M059J (cell line): ENCODE measurements at places on chromosomes 7 and 10. TPM values are rescaled to one million over a fixed set of nuclear protein-coding genes. Genes with fewer than 3 reads are reported as not detected.

DNA sequence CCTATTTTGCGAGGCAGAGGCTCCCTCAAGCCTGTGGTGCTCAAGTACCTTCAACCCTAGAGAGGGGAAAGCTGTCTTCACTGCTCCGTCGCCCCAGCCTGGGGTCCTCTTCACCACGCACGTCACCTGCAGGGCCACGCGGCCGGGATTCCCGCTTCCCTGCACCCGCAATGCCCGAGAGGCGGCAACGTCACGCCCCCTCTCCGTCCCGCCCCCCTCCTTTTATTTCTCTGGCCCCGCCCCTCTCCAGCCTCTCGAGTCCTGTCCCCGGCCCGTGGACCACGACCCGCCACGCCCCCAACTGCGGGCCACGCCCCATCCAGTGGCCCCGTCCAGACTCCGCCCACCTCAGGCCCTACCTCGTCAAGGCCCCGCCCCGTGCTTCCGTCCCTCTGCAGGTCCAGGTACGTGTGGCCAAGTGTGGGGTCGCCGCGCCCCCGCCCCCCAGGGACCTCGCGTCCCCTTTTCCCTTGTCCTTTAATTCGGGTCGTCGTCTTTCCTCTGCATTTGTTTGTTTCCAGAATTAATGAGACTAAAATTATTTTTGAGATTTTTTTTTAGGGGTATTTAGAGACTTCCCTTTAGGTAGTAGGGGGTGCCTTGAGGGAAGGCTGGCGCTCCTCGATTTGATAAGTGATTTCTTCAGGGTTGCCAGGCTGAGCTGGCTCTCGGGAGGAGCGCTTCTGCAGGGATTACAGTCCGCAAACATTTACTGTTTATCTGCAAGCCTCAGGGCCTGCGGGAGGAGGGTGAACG is 69.8 kb upstream of the BAIAP2L1 start:
- DNase-seq = no peak

- no peak for DNase-seq
These were observed 631.1 kb upstream of the MBL2 start for GRCh38 chr10:53403688-53404087.

- peak; percentile 26 for DNase-seq
These were observed 72.7 kb upstream of the PRKG1 start for GRCh38 chr10:51001587-51001986.

- peak; percentile 81 for DNase-seq
These were observed 29.8 kb downstream of the SNX10 start for GRCh38 chr7:26321435-26321834.

DNA sequence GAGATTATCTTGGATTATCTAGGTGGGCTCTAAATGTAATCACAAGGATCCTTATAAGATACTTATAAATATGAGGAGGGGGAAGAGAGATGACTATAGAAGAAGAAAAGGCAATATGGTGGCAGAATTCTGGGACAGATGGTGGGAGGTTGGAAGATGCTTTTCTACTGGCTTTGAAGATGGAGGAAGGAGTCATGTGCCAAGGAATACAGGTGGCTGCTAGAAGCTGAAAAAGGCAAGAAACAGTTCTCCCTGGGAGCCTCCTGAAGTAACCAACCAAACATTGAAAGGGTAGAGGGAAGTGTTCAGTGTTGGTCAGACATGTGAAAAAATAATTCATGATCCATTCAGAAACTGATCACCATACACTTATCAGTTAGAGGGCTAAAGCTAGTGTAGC is 213.3 kb downstream of the WDR11 start:
- no peak for DNase-seq

DNA sequence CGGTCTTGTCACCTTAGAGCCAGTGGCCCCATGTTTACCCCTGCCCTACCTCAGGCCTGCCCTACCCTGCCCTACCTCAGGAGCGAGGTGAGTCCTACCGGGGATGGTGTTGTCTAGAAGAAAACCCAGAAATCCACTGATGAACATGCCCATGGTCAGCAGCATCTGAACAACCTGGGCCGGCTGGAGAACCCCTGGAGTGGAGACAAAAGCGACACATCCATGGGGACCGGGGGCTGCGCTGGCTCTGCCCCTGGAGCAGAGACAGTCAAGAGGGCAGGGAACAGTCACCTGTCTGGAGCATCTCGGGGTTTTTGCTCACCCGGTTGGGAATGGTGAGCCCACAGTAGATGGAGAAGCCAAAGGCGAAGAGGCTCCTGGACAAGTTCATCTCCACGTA is 36.3 kb downstream of the STRA8 start:
- no peak for DNase-seq

GRCh38 chr10:92382631-92383030 is 91.7 kb downstream of the MARCHF5 start:
- no peak for DNase-seq

The FANK1 gene
- total RNA-seq = 4.5 and 11.2 TPM in 2 replicates

GRCh38 chr7:56091591-56091990 is 1.2 kb downstream of the PHKG1 start:
- DNase-seq = no peak

GRCh38 chr7:41754046-41754445 is 51.2 kb upstream of the INHBA start:
- no peak for DNase-seq

The SAMD9L gene
- total RNA-seq = 103 and 105 TPM in 2 replicates

- no peak for DNase-seq
These were observed 6.0 kb upstream of the MNX1 start for GRCh38 chr7:157016352-157017041.

The AEBP1 gene
- total RNA-seq = 0.44 TPM in 1 of 2 replicates, not detected in the other

The FAM24A gene
- not detected in 2 replicates for total RNA-seq

DNA sequence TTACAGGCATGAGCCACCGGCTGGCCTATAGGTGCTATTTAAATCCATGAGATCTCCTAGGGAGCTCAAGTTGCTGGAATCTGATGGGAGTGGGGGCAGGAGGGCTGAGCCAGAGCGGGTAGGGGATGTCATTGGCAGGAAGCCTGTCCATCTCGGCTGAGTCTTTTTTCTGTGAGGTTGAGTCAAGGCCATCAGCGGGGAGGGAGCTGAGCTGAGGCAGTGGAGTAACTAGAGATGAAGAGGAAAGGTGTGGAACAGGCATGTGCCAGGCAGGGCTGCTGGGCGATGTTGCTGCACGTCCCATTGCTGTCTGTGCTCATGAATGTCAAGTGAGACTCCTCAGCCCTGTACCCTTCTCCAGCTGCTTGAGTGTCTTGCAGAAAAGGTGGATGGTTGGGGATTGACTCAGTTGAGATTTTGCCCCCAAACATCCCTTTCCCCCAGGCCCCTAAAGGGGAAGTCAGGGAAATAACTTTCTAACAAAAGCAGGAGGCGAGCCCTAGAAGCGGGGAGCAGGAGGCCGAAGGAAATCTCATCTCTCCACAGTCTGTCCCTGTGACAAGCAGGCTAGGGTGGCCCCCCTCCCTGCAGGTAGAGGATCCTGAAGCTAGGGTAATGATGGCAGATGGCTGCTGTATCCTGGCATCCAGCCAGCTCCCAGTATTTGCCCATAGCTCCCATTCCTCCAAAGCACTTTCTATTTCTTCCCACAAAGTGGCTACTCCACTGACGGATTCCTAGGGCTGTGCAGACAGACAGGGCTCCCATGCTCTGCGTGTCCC is 5.4 kb downstream of the ATP6V1F start:
- no peak for DNase-seq

- no peak for DNase-seq
These were observed 73.0 kb upstream of the LRRC4 start for GRCh38 chr7:128104108-128104742.

- DNase-seq = no peak
These were observed 245.2 kb upstream of the PLXDC2 start for GRCh38 chr10:19570991-19571390.

GRCh38 chr10:52956461-52956860 is 183.9 kb upstream of the MBL2 start:
- DNase-seq = peak; percentile 1

The HKDC1 gene
- 0.27 and 3.4 TPM in 2 replicates for total RNA-seq

DNA sequence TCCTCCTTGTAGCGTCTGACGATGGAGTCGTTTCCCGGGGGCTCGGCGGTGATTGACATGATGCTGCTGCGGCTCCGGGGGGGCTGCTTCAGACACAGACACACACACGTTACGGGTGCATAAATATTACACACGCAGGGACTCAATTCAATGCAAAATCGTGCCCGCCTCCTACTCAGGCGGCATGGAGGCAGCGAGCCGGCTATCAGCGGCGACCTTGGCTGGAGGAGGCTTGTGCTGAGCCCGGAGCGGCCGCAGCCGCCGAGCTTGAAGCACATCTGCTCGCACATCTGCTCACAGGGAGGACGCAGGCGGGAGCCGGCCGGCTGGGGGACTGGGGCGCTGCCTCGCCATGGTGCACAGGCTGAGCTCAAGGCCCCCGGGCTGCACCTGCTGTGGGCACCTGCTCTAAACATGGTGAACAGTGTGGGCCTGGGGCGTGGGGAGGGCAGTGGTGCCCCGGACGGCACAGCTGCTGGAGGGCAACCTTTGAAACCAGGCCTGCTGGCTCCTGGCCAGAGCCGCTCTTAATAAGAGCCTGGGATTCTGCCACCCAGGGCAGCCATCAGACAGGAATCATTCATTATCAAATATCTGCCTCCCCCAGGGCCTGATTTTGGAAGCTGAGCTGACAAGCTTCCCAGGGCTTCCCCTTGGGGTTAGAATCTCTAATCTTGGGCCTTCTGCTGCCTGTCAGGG is 84.7 kb upstream of the GNA12 start:
- no peak for DNase-seq

GRCh38 chr10:112346774-112347173 is 27.1 kb upstream of the ACSL5 start:
- DNase-seq = no peak

- no peak for DNase-seq
These were observed 42.2 kb upstream of the NEUROD6 start for GRCh38 chr7:31382722-31383121.

GRCh38 chr7:35670856-35671569 is 23.9 kb downstream of the HERPUD2 start:
- DNase-seq = no peak

GRCh38 chr7:47301105-47301477 is 280.8 kb downstream of the TNS3 start:
- no peak for DNase-seq

DNA sequence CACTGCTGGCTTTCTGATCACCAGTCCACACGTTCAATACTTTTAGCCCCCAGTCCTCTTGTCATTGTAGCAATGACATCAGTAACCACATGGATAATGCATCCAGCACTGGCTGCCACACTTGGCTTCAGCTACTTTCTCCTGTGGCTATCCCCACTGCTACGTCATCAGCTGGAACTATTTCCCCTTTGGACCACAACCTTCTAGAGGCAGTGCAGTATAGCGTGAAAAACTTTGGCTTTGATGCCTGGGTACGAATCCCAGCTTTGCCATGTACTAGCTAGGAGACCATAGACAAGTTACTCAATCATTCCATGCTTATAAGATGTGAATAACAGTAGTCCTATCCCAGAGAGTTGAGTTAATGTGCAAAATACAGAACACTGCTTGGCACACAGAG is 63.2 kb downstream of the CCDC3 start:
- DNase-seq = peak; percentile 47

DNA sequence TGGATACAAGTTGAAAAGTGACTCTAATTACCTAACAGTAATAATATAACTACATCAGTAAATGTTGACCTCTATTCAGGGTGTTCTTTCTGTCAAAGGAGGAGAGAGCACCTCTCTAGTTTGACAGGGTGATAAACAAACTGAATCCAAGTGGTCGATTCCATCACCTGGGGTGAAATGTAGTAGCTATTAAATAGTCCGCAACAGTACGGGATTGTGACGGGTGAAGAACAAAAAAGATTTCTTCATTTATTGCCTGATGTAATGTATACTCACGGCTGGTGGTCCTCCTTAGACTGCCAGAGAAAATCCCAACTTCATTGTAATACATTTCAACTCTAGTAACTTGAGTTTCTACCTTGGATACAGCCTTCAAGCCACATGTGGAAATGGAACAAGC is 292.5 kb upstream of the CELF2 start:
- DNase-seq = no peak

DNA sequence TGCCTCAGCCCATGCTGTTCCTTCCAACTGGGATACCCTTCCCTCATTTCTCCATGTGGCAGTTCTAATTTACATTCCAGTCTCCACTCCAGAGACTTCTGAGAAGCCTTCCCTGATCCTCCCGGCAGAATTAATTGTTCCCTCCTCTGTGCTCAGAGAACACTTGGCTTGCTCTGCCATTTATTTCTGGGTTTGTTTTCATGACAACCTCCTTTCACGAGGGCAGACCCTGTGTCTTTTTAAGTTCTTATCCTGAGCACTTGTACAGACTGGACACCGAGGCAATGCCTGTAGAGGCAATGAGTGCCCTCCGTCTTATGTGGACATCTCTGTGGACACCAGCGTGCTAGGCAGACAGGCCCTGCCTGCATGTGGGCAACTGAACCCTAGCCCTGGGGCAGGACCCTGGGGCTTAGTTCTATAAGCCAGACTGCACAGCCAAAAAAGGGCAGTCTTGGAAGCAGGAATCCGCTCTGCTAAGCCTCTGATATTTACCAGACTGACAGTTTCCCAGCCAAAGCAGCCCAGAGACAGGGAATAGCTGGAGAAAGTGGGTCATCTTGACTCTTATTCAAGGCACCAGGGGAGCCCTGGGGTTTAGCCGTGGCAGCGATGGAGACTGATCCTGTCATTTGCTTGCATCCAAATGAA is 474.0 kb downstream of the RPS24 start:
- DNase-seq = no peak

GRCh38 chr7:157549612-157550299 is 213.0 kb downstream of the DNAJB6 start:
- DNase-seq = no peak

DNA sequence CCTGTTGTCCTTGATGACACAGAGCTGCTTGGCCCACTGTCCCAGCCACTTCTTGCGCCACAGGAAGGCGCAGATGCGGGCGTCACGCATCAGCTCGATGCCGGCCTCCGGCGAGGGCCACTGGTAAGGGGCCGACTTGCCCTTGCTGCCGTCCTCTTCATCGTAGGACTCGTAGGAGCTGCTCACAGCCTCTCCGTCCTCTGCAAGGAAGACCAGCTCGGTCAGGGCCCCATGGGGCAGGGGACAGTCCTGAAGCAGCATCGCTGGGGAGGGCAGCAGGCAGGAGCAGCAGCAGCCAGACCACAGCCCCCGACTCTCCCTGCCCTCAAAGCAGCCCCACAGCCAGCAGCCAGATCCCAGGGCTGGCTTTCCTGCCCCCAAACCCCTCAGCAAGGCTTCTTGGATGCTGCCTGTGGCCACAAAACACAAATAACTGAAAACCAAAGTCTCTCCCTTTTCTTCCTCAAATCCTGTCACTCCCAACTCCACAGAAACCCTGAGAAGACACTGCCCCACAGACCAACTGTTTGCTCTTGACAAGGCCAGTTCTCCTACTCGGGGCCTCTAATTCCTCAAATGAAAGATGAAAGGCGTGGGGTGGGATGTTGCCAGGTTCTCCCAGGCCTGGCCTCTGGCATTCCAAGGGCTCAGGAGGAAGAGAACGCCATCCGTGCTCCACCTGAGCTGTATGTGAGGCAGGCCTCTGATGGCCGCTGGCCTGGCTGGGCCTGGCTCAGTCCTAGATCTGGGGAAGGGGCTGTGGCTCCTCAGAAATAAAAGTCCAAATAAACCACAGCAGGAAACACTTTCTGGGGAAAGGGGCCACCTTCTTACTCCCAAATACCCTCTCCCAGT is 76.7 kb downstream of the VWA2 start:
- DNase-seq = no peak

- no peak for DNase-seq
These were observed 13.2 kb downstream of the ADAMTS14 start for GRCh38 chr10:70685455-70685911.
